Ovary (tissue), 10 donors: ENCODE measurements at places on chromosomes 5 and 9. TPM values are rescaled to one million over a fixed set of nuclear protein-coding genes. Genes with fewer than 3 reads are reported as not detected.

The C5orf52 gene
- not detected for total RNA-seq

The GNA14 gene
- total RNA-seq: 9.9 TPM

The LHX3 gene
- total RNA-seq: not detected

The GABRA6 gene
- not detected for total RNA-seq

The GZMA gene
- total RNA-seq: 0.99 TPM

The NEURL1B gene
- total RNA-seq: 15.0 TPM

The C1QTNF3 gene
- total RNA-seq: 4.8 TPM

DNA sequence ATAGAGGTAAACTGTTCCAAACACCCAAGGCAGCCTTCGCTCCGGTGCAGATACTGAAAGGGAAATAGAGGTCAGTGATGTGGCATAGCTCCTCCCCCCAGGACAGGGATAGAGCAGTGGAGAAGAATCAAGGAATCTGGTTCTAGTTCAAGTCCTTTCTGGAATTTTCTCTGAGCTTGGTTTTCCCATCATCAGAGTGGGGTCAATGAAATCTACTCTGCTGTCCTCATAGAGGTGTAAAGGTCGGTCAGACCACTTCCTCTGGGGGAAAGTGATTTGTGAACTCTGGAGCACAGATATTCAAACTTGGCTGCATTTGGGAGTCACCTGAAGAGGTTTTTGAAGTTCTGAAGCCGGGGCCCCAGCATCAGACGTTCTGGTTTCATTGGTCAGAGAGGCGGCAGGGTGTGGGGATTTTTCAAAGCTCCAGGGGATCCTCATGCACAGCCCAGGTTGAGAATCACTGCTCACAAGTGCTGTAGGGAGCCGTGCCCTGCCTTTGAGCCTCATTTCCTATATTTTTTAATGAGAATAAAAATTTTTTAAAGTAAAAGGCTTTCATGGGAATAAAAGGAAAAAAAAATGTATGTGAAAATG lies 105.7 kb upstream of the RAD23B start:
- H3K27ac ChIP-seq: no peak overlapping the region
- no peaks in the 10 kb centered on the region for H3K4me1 ChIP-seq
- no peaks in the 10 kb centered on the region for H3K27me3 ChIP-seq
- no peaks in the 10 kb centered on the region for H3K36me3 ChIP-seq
- no peak overlapping the region for H3K4me3 ChIP-seq
- DNase-seq: no peak

- H3K36me3 ChIP-seq: no peaks in the 10 kb centered on the region
- H3K4me3 ChIP-seq: no peak overlapping the region
- no peak for DNase-seq
- H3K27ac ChIP-seq: no peak overlapping the region
Measured at GRCh38 chr9:136387217-136387616, 12.8 kb downstream of the SNAPC4 start.

GRCh38 chr5:146703899-146704298 lies 174.7 kb downstream of the PPP2R2B start:
- DNase-seq: no peak
- H3K4me3 ChIP-seq: no peak overlapping the region
- no peaks in the 10 kb centered on the region for H3K27me3 ChIP-seq
- no peaks in the 10 kb centered on the region for H3K4me1 ChIP-seq
- H3K27ac ChIP-seq: no peak overlapping the region

GRCh38 chr5:153399595-153399994 lies 90.9 kb upstream of the GRIA1 start:
- no peak overlapping the region for H3K27ac ChIP-seq
- H3K36me3 ChIP-seq: no peaks in the 10 kb centered on the region
- H3K4me3 ChIP-seq: no peak overlapping the region
- no peaks in the 10 kb centered on the region for H3K4me1 ChIP-seq
- no peaks in the 10 kb centered on the region for H3K27me3 ChIP-seq
- DNase-seq: no peak

GRCh38 chr5:122126177-122126755 lies 3.1 kb upstream of the ZNF474 start:
- H3K27me3 ChIP-seq: no peaks in the 10 kb centered on the region
- no peak overlapping the region for H3K27ac ChIP-seq
- peaks cover 3% of the 10 kb centered on the region for H3K4me1 ChIP-seq
- H3K4me3 ChIP-seq: no peak overlapping the region

DNA sequence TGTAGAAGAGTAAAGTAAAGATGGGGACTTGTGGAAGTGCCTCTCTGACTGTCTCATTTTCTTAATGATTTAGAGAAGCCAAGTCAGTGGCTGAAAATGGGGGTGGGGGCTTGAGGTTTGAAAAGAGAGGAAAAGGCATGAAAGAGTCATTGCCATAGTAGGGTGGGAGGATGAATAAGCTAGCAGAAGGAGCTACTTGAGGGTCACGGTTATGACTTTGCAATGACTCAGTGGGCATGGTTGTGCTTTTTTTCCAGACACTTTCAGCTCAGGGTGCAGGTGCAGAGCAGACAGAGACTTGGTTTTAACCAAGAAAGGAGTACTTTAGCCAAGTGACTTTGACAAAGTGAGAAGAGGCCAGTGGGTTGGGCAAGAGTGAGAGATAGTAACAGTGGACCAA lies 117.8 kb downstream of the PTTG1 start:
- H3K36me3 ChIP-seq: no peaks in the 10 kb centered on the region
- H3K4me3 ChIP-seq: no peak overlapping the region
- no peaks in the 10 kb centered on the region for H3K27me3 ChIP-seq
- H3K4me1 ChIP-seq: no peaks in the 10 kb centered on the region
- no peak overlapping the region for H3K27ac ChIP-seq

GRCh38 chr5:20536813-20537212 lies 548.8 kb upstream of the CDH18 start:
- DNase-seq: no peak
- H3K4me1 ChIP-seq: no peaks in the 10 kb centered on the region
- H3K36me3 ChIP-seq: no peaks in the 10 kb centered on the region
- no peaks in the 10 kb centered on the region for H3K27me3 ChIP-seq
- H3K4me3 ChIP-seq: no peak overlapping the region

- H3K27ac ChIP-seq: peak overlapping the region; percentile 83
- DNase-seq: peak; percentile 84
- H3K36me3 ChIP-seq: no peaks in the 10 kb centered on the region
- H3K4me1 ChIP-seq: peaks cover 17% of the 10 kb centered on the region
- no peak overlapping the region for H3K4me3 ChIP-seq
Measured at GRCh38 chr5:126525630-126526245, 69.3 kb downstream of the ALDH7A1 start.

GRCh38 chr9:134437403-134438194 lies 111.3 kb downstream of the RXRA start:
- H3K27ac ChIP-seq: peak overlapping the region; percentile 23
- no peak overlapping the region for H3K4me3 ChIP-seq
- peak; percentile 65 for DNase-seq
- H3K27me3 ChIP-seq: no peaks in the 10 kb centered on the region

DNA sequence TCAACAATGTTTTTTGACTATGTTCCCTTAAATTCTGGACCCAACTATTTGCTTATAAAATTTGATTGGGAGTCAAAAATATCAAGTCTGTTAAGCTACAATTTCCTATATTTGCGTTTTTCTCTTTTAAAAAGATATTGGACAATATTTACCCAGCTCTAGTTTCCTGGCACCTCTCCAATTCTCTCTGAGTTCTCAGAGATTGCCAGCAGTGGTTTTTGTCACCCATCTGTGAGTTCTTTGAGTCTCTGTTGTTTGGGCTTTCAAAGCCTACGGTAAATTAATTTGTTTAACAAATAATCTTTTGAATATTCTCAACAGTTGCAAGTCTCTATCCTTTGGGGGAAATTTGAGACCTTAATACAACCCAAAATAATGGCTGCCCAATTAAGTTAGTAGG lies 174.2 kb upstream of the PUM3 start:
- H3K4me1 ChIP-seq: peaks cover 2% of the 10 kb centered on the region
- no peak overlapping the region for H3K27ac ChIP-seq
- no peaks in the 10 kb centered on the region for H3K36me3 ChIP-seq

GRCh38 chr5:157602505-157602904 lies 26.9 kb upstream of the ADAM19 start:
- H3K27me3 ChIP-seq: no peaks in the 10 kb centered on the region
- H3K36me3 ChIP-seq: no peaks in the 10 kb centered on the region
- H3K4me1 ChIP-seq: no peaks in the 10 kb centered on the region
- no peak overlapping the region for H3K4me3 ChIP-seq

- no peaks in the 10 kb centered on the region for H3K36me3 ChIP-seq
- DNase-seq: peak; percentile 98
- no peaks in the 10 kb centered on the region for H3K27me3 ChIP-seq
- no peak overlapping the region for H3K4me3 ChIP-seq
- peak overlapping the region; percentile 59 for H3K27ac ChIP-seq
- peaks cover 10% of the 10 kb centered on the region for H3K4me1 ChIP-seq
Measured at GRCh38 chr9:36148311-36149051, 11.9 kb downstream of the GLIPR2 start.

GRCh38 chr5:6652025-6652424 lies 18.8 kb downstream of the SRD5A1 start:
- no peaks in the 10 kb centered on the region for H3K27me3 ChIP-seq
- no peaks in the 10 kb centered on the region for H3K36me3 ChIP-seq
- no peak for DNase-seq
- H3K4me1 ChIP-seq: no peaks in the 10 kb centered on the region

- no peaks in the 10 kb centered on the region for H3K27me3 ChIP-seq
- H3K27ac ChIP-seq: peak overlapping the region; percentile 4
- no peaks in the 10 kb centered on the region for H3K36me3 ChIP-seq
- H3K4me1 ChIP-seq: peaks cover 12% of the 10 kb centered on the region
- DNase-seq: no peak
Measured at GRCh38 chr5:95861864-95862561, 39.5 kb upstream of the GLRX start.

DNA sequence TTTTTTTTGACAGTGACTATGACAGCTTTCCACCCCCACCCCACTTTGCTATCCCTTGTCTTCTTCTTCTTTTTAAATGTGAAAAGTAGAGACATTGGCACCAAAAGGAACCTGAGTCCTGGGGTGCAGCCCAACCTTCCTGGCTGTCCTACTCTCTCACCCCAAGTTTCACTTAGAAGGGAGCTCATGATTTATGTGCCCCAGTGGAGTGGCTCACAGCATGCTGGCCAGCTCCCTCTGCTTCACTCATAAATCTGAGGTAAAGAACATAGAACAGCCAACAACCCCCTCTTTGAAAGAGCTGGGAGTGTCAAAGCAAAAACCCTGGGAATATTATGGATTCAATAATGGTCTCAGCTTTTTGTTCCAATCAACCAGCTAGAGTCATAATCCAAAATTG lies 196.3 kb upstream of the DAPK1 start:
- no peaks in the 10 kb centered on the region for H3K36me3 ChIP-seq
- H3K4me1 ChIP-seq: no peaks in the 10 kb centered on the region
- DNase-seq: no peak
- no peak overlapping the region for H3K27ac ChIP-seq
- no peaks in the 10 kb centered on the region for H3K27me3 ChIP-seq

- no peak overlapping the region for H3K4me3 ChIP-seq
- no peak for DNase-seq
- H3K27ac ChIP-seq: no peak overlapping the region
- H3K27me3 ChIP-seq: no peaks in the 10 kb centered on the region
- no peaks in the 10 kb centered on the region for H3K36me3 ChIP-seq
Measured at GRCh38 chr5:32115985-32116384, 58.1 kb downstream of the GOLPH3 start.

DNA sequence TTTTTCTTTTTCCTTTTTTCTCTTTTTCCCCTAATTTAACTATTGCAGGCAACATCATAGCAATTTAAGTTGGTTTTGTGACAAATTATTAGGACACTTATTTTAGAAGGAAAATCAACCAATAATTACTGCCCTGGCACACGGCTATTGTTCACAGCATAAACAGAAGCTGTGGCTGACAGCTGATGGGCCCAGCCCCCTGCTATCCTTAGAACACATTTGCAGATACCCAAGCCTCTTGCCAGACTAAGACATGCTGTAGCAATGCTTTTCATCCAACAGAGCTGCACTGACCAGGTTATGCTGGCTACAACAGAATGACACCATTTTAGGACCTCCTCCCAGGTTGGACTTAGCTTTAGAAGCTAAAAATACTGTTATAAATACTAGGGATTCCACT lies 852.7 kb upstream of the DMAC1 start:
- no peak overlapping the region for H3K27ac ChIP-seq
- no peak for DNase-seq
- no peaks in the 10 kb centered on the region for H3K27me3 ChIP-seq
- H3K4me1 ChIP-seq: peaks cover 6% of the 10 kb centered on the region
- no peak overlapping the region for H3K4me3 ChIP-seq

- H3K4me1 ChIP-seq: no peaks in the 10 kb centered on the region
- H3K36me3 ChIP-seq: no peaks in the 10 kb centered on the region
- H3K27me3 ChIP-seq: no peaks in the 10 kb centered on the region
- no peak overlapping the region for H3K4me3 ChIP-seq
Measured at GRCh38 chr5:37174928-37175327, 74.2 kb downstream of the CPLANE1 start.

DNA sequence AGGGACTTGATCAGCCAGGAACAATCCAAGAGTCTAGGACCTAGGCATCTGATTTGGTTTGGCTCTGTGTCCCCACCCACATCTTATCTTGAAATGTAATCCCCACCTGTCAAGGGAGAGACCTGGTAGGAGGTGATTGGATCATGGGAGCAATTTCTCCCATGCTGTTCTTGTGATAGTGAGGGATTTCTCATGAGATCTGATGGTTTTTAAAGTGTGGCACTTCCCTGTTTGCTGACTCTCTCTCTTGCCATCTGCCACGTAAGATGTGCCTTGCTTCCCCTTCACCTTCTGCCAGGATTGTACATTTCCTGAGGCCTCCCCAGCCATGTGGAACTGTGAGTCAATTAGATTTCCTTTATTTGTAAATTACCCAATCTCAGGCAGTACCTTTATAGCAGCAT lies 201.7 kb upstream of the ACTBL2 start:
- no peak overlapping the region for H3K27ac ChIP-seq
- H3K36me3 ChIP-seq: no peaks in the 10 kb centered on the region
- no peak overlapping the region for H3K4me3 ChIP-seq
- no peak for DNase-seq
- peaks cover 8% of the 10 kb centered on the region for H3K4me1 ChIP-seq
- no peaks in the 10 kb centered on the region for H3K27me3 ChIP-seq

DNA sequence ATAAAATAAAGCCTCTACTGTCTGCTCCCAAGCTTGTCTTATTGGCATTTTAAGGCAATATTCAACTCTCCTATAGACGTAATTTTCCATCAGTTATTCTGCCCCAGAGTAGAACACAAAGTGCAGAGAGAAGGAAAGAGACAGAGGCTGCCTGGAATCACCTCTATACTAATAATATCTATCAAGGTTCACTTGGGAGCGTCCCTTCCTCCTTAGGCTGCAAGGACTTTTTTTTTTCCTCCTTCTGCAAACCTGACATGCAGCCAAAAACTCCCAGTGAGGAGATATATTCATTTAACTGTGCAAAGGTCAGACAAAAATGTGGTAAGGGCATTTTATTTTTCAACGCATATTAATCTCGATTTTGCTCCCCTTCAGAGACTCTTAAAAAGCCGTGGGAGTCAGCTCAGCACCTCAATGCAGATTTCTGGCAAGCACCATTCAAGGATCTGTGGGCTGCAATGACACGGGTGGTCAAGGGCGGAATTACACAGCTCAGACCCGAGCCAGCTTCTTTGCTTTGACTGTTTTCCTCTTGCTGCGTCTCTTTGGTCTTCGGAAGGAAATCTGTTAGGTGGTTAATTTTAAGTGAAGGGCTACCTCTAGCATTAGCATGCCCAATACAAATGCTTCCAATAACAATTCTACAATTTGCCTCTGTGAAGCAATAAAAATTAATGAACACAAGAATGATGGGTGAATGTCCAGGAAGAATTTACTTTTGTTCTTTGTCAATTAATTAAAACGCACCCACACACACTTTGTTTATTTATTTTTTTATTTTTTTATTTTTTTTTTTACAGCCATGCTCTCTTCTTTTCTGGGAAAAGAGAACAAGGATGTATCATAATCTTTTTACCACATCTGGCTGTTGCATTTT lies 587.7 kb upstream of the GRAMD2B start:
- no peak overlapping the region for H3K27ac ChIP-seq
- peaks cover 2% of the 10 kb centered on the region for H3K4me1 ChIP-seq
- H3K27me3 ChIP-seq: no peaks in the 10 kb centered on the region
- DNase-seq: peak; percentile 17

- H3K4me3 ChIP-seq: no peak overlapping the region
- H3K4me1 ChIP-seq: no peaks in the 10 kb centered on the region
- DNase-seq: no peak
- no peak overlapping the region for H3K27ac ChIP-seq
Measured at GRCh38 chr5:114448481-114448880, 86.6 kb downstream of the KCNN2 start.
